ENCODE measurements at places on chromosomes 2 and 18.

- DNase-seq: no peak
Measured at GRCh38 chr18:37964885-37965571, 399.4 kb upstream of the CELF4 start.

DNA sequence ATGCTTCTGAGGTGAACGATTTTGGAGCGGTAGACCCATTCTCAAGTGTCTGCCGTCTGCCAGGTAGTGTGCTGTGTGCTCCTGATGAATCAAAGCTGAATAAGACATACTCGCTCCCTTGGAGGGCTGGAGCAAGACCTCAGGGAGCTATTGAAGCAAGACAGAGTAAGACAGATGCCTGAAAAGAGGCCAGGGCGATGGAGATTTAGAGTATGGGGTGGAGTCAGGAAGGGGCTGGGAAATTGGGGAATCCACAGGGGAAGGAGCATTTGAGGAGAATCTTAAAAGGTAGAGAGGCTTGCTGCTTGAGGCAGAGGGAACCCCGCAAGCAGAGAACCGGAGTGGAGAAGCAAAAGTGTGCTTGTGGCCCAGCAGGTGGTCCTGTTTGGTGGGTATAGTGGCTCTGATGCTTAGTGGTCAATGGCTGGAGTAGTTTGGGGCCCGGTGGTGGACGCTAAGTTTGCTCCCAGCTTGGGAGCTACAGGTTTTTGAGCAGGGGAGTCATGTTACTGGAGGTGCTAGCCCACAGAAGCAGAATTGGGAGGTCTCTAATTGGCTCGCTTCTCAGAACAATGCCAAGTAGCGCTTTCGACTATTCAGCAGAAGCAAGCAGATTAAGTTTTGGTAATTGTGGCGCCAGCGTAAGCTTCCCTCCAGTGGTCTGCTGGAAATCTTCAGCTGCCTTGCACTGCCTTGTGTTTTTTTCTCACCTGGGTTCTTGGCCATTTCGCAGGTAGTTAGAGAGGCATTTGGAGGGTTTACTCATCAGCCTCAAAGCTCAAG, 2.0 kb downstream of the CNNM4 start:
- no peak for DNase-seq

- no peak for DNase-seq
Measured at GRCh38 chr2:170843656-170844055, 27.0 kb downstream of the GAD1 start.

DNA sequence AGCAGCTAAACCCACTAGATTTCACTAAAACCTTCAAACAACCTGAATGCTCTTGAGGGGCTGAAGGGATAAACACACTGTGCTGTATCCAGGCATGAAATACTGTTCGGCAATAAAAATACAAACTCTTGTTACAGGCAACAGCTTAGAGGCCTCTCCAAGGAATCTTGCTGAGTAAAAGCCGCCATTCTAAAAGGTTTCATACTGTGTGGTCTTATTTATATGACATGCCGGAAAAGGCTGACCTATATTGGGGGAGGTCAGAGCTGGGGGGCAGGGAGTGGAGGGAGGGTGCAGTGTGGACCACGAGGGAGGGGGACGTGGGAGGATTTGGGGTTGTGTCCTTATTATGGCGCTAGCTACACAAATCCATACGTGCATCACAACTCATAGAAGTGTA, 136.2 kb downstream of the MBP start:
- DNase-seq: no peak

GRCh38 chr2:66058675-66059074, 376.2 kb upstream of the MEIS1 start:
- DNase-seq: no peak

GRCh38 chr18:28088477-28088876, 88.5 kb downstream of the CDH2 start:
- DNase-seq: no peak

- DNase-seq: no peak
Measured at GRCh38 chr2:152617456-152618192, 99.6 kb downstream of the PRPF40A start.

DNA sequence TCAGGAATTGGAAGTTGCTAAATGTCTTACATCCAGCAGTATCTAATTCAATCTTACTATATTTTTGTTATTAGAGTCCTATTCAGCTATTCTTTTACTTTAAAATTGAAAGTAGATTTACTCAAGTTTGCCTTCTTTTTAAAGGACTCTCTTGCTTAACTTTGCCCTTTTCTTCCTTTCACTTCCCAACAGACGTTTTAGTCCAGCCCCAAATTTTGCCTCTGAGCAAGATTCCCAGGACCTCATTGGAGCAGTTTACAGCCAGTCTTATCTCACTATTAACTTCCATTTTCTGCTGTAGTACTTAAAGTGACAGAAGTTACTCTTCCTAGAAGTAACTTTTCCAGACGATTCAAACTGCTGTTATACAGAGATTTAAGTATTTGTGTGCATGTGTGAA, 1.7 kb upstream of the PRKD3 start:
- no peak for DNase-seq

DNA sequence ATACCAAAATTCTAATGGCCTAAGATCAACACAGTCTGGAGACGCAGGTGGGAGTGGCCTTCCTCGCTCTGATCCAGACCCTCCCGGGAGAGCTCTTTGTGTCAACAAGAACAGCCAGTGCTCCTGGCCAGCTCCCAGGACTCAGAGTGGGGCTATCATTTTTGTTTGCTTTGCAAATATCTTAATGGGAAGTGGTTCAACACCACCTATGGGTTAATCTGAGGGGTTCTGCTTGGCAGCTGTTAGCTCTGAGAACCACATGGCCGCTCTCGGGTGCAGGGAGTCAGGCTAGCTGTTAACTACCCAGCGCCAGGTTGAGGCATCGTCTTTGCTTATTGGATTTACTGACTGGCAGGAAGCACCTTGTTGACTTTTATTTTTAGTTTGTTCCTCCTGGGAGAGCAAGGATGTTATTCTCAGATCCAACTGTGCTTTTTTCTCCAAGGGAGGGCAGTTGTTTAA, 184.8 kb upstream of the SP5 start:
- no peak for DNase-seq

- no peak for DNase-seq
Measured at GRCh38 chr2:132460781-132461180, 44.2 kb downstream of the GPR39 start.

- DNase-seq: no peak
Measured at GRCh38 chr2:73307720-73308119, 14.4 kb upstream of the EGR4 start.
